ENCODE measurements at places on chromosomes 7 and 10. TPM values are rescaled to one million over a fixed set of nuclear protein-coding genes. Genes with fewer than 3 reads are reported as not detected.

MALRD1 gene
- not detected for total RNA-seq

LIPK gene
- not detected for total RNA-seq

MSANTD7 gene
- total RNA-seq: 13.8 TPM

DNA sequence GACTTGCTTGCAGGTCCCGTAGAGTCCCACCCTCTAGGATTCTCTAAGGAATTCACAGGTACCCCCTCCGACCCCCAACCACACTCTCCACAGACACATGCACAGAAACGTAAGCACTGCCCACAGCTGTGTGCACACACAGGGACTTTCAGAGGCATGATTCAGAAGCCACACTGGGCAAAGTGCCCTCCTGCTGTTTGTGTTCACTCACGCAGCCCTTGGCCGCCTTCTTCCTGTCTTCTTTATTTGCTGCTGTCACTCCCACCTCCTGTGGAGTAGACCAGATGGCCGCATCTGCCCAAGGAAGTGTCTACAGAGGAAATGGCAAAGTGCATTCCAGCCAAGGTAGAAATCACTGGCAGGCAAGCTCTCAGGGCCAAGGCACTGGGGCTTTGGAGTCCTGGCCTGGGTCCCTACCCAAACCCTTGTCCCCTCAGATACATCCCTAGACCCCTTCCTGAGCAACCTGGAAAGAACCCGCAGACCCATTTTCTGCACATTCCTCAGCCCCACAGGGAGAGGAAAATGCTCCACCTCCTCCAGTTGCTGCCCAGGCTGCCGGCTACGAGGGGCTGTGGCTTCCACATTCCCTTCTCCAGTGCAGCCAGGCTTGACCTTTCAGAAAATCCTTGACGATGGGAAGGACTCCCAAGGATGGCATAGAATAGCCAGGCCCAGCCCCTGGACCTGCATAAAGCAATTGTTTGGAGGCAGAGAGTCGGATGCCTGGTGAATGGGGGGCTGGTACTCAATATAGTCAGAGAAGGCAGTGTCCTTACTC is 21.6 kb upstream of the GIMAP8 start:
- H3K4me3 ChIP-seq: no peak overlapping the region
- no peaks in the 10 kb centered on the region for H3K27me3 ChIP-seq
- no peaks in the 10 kb centered on the region for H3K36me3 ChIP-seq
- peaks cover 25% of the 10 kb centered on the region for H3K4me1 ChIP-seq
- peak; percentile 97 for DNase-seq

DNA sequence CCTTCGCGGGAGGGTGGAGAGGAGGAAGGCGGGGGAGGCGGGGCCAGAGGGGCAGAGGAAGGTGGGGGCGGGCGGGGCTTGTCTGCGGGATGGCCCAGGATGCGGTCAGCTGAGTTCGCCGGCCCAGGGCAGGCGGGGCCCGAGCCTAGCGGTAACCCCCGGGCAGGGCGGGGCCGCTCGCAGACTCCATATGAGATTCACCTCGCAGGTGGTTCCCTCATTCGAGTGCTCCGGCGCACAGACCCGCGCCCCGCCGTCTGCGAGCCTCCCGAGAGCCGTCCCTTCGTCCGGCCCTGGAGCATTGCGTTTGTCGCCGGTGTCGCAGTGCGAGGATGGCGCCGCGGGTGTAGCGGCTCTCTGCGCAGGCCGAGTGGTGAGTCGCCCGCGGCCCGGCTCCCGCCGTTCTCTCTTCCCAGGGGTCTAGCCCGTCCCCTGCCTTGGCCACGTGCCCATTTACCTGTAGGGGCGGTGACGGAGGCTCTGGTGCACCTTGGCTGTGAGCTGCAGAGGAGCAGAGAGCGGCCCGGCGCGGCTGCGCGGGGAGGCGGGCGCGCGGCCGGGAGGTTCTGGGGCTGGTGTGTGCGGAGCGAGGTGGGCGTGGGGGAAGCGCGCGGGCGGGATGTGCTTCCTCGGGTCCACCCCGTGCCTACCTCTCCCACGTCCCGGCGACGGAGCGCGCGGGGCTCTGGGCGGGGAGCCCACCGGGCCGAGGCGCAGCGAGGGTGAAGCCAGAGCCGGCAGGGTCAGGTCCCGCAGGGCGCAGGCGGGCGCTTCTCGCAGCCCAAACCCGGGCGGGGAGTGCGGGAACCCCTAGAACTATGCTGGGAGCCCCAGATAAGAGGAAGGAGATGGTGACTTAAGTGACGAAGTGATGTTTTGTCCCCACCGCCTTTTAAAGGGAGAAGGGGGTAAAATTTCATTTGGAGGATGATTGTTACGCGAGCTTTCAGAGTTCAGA is at the start of gene UPP1:
Gene UPP1, plus strand, starts transcription at position 220 of the 958 bp plus-strand sequence. CDS start 5,519 bp downstream, outside the sequence.
- H3K36me3 ChIP-seq: peaks cover 21% of the 10 kb centered on the region
- peak within 1 kb of the TSS; percentile 92 for H3K27ac ChIP-seq
- peak; percentile 52 for DNase-seq

DNA sequence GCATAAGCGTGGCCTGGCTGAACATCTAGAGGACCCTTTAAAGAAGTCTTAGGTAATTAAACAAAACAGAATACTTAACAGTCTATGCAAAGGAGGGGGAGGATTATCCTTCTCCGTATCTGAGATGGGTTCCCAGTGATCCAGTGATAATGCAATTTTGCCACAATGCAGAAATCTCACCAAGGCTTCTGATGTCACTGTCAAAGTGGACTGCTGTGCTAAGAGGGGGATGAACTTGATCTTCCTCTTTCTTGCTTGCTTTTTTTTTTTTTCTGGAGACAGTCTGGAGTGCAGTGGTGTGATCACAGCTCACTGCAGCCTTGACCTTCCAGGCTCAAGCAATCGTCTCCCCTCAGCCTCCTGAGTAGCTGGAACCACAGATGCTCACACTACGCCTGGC is 30.8 kb downstream of the GATA3 start:
- H3K4me3 ChIP-seq: no peak overlapping the region
- no peak overlapping the region for H3K27ac ChIP-seq
- no peak for DNase-seq
- H3K4me1 ChIP-seq: no peaks in the 10 kb centered on the region
- H3K27me3 ChIP-seq: no peaks in the 10 kb centered on the region

- no peaks in the 10 kb centered on the region for H3K4me1 ChIP-seq
- H3K27ac ChIP-seq: no peak overlapping the region
- DNase-seq: no peak
Observed at GRCh38 chr10:80055760-80056159, 22.7 kb upstream of the TMEM254 start.

DUS4L gene
- total RNA-seq: 2.5 TPM

- 0 out of 2 replicates have a peak, but pooled peaks cover 15% of the 10 kb centered on the region for H3K4me1 ChIP-seq
- peak; percentile 39 for DNase-seq
- H3K36me3 ChIP-seq: no peaks in the 10 kb centered on the region
- no peak overlapping the region for H3K27ac ChIP-seq
- H3K27me3 ChIP-seq: no peaks in the 10 kb centered on the region
Observed at GRCh38 chr7:143519411-143520131, 41.9 kb downstream of the TAS2R41 start.

- H3K4me3 ChIP-seq: no peak overlapping the region
- H3K27ac ChIP-seq: no peak overlapping the region
- peaks cover 21% of the 10 kb centered on the region for H3K4me1 ChIP-seq
- no peaks in the 10 kb centered on the region for H3K27me3 ChIP-seq
- DNase-seq: peak; percentile 48
- peaks cover 36% of the 10 kb centered on the region for H3K36me3 ChIP-seq
Observed at GRCh38 chr10:73060738-73061635, 35.7 kb downstream of the P4HA1 start.

DNA sequence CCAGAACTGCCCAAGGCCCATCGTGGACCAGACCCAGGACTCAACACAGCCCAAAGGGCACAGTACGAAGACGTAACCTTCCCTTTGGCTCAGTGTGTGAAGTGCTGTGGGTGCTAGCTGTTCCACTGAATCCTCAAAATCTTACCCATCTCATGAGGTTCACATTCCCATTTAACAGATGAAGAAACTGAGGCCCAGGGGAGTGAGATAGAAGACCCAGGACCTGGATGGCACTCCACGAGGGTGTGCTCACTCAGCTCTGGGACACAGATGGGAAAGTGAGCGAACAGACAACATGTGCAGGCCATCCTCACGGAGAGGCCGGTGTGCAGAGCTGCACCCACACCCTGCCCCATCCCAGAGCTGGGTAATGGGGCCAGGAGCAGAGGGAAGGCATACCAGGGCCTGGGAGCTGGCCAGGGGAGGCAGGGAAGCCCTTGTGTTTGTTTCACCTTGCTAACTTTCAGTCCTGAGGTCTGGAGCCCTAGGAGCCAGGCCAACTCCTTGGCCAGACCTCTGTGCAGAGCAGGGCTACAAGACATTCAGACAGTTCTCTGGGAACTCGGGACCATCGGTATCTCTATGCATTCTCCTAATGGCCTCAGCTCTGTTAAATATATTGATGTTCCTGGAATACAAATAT is 100.3 kb upstream of the ZMIZ1 start:
- DNase-seq: no peak
- H3K36me3 ChIP-seq: no peaks in the 10 kb centered on the region
- H3K4me3 ChIP-seq: no peak overlapping the region
- H3K27me3 ChIP-seq: no peaks in the 10 kb centered on the region

DNA sequence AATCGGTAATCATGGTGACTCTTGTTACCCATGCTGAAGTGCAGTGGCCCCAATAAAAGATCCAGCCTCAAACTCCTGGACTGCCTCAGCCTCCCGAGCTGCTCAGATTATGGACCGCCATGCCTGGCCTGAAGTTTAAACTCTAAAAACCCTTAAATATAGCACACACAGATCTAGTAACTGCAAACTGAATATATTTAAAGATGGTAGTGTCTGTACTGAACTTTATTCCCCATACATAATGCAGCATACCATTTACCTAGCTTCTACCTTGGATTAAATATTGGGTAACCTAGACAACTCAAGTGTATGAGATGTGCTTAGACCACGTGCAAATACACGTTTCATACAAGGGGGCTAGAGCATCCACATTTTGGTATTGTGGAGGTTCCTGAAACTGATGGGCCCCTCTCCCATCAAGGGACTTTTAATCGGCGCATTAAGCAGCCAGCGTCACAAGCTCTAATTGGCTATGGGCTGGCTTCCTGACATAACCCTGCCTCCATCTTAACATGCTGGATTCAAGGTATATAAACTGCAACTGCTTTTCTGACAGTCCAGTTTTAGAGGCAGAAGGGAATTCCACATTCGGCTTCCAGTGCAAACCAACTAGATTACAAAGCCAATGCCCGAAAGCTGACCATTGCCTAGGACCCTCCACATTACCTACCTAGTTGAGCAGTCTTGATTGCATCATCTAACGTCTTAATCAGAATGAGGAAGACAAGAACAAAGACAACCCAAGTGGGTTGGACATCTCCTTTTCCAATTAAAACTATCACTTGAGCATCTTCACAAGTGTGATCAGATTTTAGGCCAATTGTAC is 13.0 kb downstream of the HNRNPA2B1 start:
- H3K27ac ChIP-seq: peak overlapping the region; percentile 14
- H3K36me3 ChIP-seq: peaks cover 59% of the 10 kb centered on the region
- H3K4me1 ChIP-seq: 0 out of 2 replicates have a peak, but pooled peaks cover 5% of the 10 kb centered on the region
- no peak overlapping the region for H3K4me3 ChIP-seq
- no peaks in the 10 kb centered on the region for H3K27me3 ChIP-seq
- DNase-seq: no peak

DNA sequence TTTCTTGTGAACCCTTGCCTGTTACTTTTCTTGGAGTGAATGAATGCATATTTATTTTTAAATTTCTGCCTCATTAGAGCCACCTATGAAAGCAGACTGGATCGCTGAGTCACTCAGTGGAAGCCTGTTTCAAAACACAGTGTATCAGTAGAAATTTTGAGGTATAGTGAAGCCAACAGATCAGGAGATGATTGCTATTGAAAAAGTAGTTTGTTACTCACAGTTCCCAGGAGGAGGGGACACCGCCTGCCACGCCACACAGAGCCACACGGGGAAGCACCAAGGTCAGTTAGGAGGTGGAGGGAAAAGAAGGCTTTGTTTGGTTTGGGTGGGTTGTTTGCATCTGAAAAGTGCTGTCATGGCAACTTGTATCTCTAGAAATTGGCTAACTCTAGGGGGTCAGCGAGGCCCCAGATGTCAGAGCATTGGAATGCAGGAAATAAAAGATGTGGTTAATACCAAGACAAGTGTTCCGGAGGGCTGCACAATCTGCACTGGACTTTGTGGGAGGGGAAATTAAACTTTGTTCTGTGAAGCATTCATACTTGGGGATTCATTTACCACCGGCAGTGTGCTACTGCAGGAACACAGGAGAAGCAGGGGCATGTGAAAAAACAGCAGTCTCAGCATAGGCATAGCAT is 106.4 kb upstream of the SDK1 start:
- H3K4me3 ChIP-seq: no peak overlapping the region
- DNase-seq: no peak
- H3K27ac ChIP-seq: no peak overlapping the region
- H3K36me3 ChIP-seq: no peaks in the 10 kb centered on the region
- no peaks in the 10 kb centered on the region for H3K27me3 ChIP-seq

SPAM1 gene
- not detected for total RNA-seq

DNA sequence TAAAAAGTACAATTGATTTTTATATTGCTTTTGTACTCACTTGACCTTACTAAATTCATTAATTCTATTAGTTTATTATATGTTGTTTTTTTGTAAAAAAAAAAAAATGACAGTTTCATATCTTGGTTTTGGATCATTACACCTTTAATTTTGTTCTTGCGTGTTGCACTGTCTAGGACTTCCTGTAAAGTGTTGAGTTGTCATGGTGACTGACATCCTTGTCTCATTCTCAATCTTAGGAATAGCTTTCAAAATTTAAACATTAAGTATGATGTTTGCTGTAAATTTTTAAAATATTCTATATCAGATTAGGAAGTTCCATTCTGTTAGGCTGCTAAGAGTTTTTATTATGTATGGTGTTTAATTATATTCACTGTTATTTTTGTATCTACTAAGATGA is 139.1 kb downstream of the ARHGAP12 start:
- no peak for DNase-seq
- H3K27ac ChIP-seq: no peak overlapping the region
- H3K4me3 ChIP-seq: no peak overlapping the region
- no peaks in the 10 kb centered on the region for H3K36me3 ChIP-seq
- H3K4me1 ChIP-seq: no peaks in the 10 kb centered on the region

GRCh38 chr10:15703151-15703880 is 16.4 kb downstream of the ITGA8 start:
- no peak overlapping the region for H3K4me3 ChIP-seq
- H3K36me3 ChIP-seq: no peaks in the 10 kb centered on the region
- DNase-seq: peak; percentile 34
- 0 out of 2 replicates have a peak, but pooled peaks cover 4% of the 10 kb centered on the region for H3K27me3 ChIP-seq
- no peaks in the 10 kb centered on the region for H3K4me1 ChIP-seq
- H3K27ac ChIP-seq: no peak overlapping the region

HOXA7 gene
- total RNA-seq: 3.4 TPM

DNA sequence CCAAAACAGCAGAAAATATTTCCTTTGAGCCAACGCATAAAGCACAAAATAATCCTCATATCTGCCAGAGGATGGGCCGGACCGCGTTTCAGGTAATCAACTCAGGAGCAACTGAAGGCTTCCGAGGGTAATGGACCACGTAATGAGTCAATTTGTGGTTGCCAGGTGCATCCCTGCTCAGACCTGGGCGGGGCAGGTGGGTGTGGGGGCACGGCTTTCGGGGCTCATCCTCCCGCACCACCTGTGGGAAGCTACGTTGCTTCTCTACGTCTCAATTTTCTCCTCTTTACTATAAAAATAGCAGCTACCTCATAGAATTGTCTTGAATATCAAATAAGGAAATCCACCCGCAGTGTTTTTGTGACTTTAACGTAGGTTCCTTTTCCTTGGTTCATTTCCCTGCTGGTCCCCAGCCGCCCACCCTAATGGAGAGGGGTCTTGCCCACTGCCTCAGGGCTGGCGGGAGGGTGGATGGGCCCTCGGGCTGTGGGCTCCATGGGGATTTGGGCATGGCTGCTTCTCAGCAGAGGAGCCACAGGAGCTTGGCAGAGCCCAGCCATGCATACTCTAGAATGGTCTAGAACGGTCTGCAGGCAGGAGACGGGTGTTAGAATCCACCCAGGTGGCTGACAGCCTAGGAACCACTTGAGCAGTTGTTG is 324.7 kb downstream of the ADARB2 start:
- H3K27me3 ChIP-seq: no peaks in the 10 kb centered on the region
- no peak for DNase-seq
- no peak overlapping the region for H3K4me3 ChIP-seq
- no peaks in the 10 kb centered on the region for H3K4me1 ChIP-seq

TBC1D12 gene
- total RNA-seq: 12.9 TPM
